ENCODE measurements at places on chromosomes 7 and 10. TPM values are rescaled to one million over a fixed set of nuclear protein-coding genes. Genes with fewer than 3 reads are reported as not detected.

The ZKSCAN5 gene
- total RNA-seq: 6.7 TPM

The SUGCT gene
- 4.4 TPM for total RNA-seq

The ARID5B gene
- 14.0 TPM for total RNA-seq

The EXOC6 gene
- 10.1 TPM for total RNA-seq

All from Right ventricle myocardium inferior (tissue), 1 donor.